Large intestine (tissue), 12 donors: ENCODE measurements at places on chromosomes 2 and 18.

- DNase-seq, result peak; percentile 93
Measured at GRCh38 chr2:54629914-54630857, 93.3 kb upstream of the EML6 start.

GRCh38 chr2:74371421-74371820, 8.7 kb downstream of the DCTN1 start:
- no peak for DNase-seq

DNA sequence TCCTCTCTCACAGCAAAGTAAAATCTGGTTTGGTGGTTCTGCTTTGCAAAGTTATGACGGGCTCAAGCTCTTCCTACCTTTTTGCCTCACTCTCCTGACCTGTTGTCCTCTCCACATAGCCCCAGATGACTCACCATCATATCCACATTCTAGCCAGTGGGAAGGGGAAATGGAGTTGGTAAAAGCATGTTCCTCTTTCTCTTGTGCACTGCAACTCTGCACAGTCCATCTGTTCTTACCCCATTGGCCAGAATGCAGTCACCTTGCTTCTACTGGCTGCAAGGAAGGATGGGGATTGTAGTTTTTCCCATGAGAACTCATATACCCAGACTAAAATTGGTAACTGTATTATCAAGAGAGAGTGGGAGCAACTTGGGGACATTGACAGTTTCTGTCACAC, 50.4 kb upstream of the SMIM21 start:
- no peak for DNase-seq

DNA sequence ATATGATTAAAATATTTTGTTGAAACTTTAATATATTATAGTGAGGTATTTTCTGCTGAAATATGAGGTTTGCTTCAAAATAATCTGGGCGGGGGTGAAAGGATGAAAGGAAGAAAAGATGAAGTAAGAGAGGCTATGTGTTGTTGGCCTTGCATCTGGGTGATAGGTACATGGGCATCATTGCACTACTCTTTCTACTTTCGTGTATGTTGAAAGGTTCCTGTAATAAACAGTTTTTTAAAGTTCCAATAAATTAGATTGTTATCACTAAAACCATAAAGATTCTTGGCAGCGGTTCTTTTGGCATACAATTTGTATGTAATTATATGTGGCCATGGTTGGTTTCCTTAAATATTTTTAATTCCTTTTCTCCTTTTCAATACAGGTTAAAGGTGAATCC, 23.6 kb upstream of the MSH2 start:
- no peak for DNase-seq

- DNase-seq, result no peak
Measured at GRCh38 chr2:122514451-122514996, 759.1 kb downstream of the TSN start.

DNA sequence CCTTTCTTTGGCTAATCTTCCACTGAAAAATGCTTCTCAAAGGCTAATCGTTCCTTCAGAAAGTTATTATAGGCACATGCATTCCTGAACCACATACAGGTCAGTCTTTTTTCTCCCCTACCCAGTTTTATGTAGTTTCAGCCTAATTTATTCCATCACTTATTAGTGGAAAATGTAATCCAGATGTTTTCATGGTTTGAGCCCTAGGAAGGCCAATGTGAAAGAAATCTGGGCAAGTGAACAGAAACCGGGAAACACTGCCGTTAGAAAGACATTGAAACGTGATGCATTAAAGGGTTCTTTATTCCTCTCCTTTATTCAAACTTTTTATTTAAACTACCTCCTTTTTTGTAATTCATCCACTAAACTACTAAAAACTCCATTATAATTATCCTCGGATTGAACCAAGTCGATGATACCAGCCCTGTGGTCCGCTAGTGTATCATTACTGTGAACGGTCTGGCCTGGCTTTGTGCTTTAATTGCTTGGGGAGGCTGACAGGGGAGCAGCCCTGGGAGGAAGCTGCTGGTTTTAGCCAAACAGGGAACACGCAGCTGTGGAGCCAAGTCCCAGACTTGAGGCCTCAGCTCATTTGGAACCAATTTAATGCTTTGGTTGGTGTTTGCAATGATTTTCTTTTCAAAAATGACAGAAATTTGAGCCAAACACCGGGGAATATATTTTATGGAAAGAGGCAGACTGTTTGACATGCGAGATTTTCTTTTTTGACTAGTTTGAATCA, 149.2 kb downstream of the ARHGAP28 start:
- DNase-seq, result no peak

DNA sequence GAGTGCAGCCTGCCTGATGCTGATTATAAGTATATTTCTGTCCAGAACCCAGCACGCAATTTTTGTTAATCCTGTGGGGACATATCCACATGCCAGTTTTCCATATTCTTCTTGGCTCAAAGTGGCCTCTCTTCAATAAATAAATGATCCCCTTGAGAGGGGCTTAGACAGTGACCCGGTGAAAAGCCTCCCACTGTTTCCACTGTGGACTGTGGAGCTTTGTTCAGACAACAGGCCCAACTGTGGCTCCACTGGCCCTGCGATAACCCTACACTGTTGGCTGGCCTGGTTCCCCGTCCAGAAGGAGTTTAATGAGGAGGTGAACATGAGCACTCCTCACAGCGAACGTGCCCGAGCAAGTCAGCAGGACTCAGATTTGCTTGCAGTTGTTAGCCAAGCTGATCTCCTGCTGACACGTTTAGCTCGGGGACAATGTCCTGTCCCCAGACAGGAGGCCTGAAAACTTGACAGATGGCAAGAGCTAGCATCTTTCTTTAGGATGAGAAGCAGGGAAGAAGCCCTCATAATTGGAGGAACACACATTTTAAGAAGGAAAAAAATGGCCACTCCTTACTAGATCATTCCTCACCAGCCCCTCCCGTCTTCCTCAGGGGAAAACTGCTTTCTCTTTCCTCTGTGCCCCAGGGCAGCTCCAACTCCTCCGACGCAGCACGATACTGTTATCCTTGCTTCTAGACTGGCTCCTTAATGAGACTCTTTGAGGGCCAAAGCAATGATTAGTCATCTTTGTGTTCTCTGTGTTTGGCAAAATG, 20.0 kb upstream of the MTCL1 start:
- no peak for DNase-seq

- DNase-seq, result no peak
Measured at GRCh38 chr2:10160203-10160955, 37.8 kb downstream of the RRM2 start.

- DNase-seq, result no peak
Measured at GRCh38 chr2:53445383-53446070, 322.1 kb upstream of the CHAC2 start.

DNA sequence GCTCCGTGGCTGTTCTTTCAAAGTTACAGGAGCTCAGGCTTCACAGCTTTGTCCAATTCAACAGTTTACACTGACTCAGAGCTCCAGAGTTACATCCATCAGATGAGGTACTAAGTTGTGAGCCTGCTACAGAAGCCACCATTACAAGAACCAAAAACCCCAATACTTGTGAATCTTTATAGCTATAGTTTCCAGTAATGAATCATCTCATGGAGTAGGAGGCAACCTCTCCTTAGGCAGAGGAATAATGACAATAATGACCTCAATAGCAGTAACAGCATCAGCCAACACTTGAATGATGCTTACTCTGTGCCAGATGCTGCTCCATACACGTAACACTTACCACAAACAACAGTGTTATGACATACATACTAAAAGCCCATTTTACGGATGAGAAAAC, 3.6 kb downstream of the ZC3H8 start:
- DNase-seq, result no peak

GRCh38 chr2:68798569-68798968, 64.0 kb downstream of the ARHGAP25 start:
- no peak for DNase-seq

DNA sequence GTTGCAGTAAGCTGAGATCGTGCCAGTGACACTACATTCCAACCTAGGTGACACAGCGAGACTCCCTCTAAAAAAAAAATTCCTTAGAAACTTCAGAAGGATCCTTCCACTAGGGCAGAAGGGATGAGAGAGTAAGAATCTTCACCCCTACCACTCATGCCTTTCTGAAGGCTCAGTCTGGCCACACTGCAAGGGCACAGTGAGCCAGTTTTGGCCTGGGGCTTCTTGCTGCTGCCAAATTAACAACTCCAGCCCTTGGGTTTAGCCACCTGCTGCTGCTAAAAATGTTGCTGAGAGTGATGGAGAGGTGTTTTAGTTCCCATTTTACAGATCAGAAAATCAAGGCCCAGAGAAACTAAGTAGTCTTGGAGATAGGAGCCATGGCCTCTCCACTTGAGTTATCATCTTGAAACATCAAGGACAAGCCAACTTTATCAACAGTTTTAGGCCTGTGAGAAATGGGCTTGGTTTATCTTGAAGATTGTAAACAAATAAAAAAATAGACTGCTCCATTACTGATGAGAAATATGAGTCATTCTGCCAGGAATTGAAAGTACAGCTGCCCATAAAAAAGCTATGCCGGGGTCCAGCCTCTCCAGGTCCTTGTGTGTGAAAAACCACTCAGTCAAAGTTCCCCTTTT, 31.9 kb upstream of the CASP8 start:
- peak; percentile 17 for DNase-seq

- no peak for DNase-seq
Measured at GRCh38 chr2:225472161-225472560, 72.7 kb downstream of the NYAP2 start.

- no peak for DNase-seq
Measured at GRCh38 chr2:13560322-13560721, 843.6 kb downstream of the TRIB2 start.
